ENCODE measurements at places on chromosomes 16 and 17.

GRCh38 chr16:1650131-1650530, 27.9 kb upstream of the JPT2 start:
- no peak for DNase-seq

- DNase-seq: peak; percentile 41
Observed at GRCh38 chr17:6755731-6756184, at the start of gene XAF1. TSS of gene XAF1 (plus strand) at chr17:6756046. CDS start at chr17:6756079, 33 bp downstream.

DNA sequence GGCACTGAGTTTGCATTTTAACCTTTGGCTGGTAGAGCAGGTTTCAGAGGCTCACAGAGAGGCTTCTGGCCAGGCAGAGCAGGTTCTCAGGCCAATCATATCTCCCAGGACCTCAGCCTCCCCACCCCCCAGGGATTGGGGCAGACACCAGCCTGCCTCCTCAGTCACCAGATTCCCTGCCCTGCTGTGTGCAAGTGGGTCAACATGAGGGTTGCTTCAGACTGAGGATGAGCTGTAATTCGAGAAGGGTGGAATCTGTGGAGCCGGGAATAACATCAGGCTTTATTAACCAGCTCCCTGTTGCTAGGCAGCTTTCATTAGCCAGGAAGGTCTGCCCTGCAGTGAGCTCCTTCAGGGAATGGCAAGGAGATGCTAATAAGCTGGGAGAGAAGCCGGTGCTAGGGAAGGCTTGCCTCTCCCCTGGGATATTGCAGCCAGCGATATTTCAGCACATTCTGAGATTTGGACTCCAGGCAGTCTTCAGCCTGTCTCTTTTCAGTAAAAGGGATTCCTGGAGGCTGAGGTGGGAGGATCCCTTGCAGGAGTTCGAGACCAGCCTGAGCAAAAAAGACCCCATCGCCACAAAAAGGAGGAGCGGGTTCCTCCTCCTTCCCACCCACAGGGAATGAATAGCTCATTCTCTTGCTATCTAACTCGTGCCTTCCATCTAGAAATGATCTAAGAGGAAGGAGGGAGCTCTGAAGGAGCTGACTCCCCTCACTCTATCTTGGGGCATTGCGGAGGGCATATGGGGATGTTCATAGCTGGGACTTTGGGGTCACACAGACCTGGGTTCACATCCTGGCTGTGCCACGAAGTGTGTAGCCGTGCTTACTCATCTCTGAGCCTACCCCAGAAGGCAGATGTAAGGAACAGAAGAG, 10.7 kb downstream of the SGSM2 start:
- DNase-seq: no peak

- DNase-seq: no peak
Observed at GRCh38 chr16:69709456-69710084, 16.8 kb downstream of the NQO1 start.

DNA sequence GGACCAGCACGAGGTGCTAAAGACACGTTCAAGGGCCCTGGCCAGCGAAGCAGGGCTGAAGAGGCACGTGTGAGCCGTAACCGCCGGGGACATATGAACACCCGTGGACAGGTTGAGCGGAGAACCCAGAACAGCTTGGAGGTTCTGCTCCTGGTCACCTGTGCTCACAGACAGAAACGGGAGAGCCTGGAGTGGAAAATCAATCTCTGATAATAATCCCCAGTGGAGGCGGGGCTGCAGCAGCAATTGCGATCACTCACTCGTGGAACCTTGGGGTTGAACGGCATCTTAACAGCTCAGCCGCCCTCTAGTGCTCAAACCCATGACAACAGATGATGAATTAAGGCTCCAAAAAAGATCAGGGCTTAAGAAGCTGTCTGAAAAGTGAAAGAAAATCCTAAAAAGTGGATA, 25.6 kb downstream of the WIPI1 start:
- peak; percentile 38 for DNase-seq

DNA sequence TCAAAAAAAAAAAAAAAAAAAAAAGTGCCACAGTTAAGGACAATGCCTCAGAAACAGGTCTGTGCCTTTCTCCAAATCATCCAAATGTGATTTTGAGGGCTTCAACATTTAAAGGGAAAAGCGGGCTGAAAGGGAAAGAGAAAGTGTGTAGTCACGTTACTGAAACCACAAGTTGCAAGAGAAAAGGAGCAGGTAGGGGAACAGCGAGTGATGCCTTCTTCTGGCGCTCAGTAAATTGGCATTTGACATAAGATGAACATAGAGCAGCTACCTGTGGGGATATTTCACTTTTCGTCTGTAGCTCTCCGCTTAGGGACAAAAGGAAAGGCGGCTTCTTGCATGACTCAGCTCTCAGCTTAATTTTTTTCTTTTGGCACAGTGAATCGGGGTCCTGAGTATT, 11.1 kb downstream of the CMTM2 start:
- no peak for DNase-seq

DNA sequence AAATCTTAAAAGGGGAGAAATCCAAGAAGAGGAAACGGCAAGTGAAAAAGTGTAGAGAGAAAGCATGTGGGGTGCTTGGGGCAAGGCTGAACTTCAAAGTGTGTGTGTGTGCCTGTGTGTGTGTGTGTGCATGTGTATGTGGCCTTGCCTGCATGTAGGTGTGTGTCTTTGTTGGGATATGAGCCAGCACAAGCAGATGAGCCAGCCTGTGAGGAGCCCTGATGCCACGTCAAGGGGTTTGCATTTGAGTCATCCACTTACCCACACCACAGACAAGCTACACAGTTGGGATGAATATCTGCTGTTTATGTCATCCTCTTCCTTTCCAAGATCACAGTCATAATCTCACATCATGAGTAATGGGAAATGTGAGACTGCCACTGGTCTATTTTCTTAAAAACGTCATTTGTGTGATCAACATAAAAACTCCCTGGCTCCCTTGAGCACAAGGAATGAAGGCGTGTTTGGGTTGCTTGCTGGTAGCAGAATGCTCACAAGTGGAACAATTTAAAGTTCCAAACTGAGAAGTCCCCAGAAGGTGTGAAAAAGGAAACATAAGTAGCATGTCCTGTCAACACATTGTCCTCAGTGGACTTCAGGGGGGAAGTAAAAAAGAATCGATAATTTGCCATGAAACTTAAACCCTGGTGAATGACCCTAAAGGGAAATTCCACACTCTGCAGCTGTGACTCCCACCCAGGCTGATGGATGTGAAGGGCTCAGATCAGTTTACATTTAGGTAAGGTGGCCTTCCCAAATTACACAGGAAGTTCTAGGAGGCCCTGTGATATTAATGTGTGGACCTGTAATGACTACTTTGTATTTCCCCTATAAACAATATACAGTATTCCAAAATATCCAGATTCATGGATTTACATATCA, 14.7 kb downstream of the KCTD19 start:
- DNase-seq: peak; percentile 95

- no peak for DNase-seq
Observed at GRCh38 chr17:68458260-68459036, 1.2 kb upstream of the WIPI1 start.

DNA sequence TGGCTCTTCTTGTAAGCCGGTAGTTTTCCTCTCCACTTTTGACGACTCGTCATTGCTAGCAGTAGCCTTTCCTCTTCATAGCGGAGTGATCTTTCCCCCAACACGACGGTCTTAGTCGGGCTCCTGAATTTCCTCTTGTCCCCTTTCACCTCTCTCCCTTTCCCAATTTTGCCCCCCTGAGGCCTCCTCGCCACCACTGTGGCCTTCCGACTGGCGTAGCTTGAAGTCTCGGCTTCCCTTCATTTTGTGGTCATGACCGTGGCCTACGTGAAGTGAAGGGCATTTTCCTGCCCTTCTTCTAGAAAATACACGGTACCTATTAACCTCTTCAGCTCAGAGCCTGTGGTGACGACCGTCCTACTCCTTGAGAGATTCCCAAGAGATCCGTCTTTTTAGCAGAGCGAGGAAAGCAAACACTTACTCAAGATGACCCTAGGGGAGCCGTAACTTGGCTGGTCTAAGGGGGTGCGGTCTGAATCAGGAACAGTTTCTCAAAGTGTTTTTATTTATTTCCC, 787 bp downstream of the PRKAR1A start:
- DNase-seq: no peak

GRCh38 chr17:73291260-73291801, 20.5 kb downstream of the CDC42EP4 start:
- no peak for DNase-seq

DNA sequence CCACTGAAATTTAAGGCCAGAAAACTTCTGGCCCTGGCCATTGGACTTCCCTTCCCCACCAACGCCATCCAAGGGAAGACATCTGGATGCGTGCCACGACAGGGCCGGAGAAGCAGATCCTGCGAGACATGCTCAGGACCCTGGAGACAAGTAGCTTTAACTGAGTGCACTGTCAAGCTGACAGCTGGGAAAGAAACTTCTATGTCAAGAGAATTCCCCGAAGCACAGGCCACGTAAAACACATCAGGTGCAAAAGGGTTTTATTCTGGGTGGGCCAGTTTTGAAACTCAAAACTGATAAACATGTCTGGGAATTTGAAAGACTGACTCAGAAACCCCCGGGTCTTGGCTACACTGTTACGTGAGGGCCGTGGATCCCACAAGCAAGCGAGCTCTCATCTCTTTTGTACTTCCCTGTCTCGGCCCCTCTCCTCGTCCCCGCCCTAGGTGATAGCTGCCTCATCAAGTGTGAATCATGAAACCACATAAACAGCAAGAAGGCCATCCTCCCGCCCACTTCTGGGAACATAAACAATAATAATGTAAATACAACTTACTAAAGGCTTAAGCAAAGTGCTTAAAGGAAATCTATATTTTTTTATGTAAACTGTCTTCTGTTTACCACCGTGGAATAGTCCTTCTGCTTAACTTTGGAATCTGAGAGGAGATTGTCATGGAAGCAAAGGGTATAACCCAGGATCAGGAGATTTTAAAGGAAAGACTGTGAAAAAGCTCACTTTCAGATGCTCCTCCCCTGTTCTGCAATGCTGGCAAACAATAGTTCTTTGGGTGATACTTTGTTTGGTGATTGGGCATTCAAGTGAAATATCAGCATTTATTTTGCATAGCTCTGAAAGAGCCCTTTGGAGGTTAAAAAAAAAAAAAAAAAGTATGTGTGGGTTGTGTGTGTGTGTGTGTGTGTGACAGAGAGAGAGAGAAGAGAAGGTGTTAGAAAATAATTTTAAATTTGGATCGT, 406.0 kb upstream of the MAF start:
- DNase-seq: no peak

DNA sequence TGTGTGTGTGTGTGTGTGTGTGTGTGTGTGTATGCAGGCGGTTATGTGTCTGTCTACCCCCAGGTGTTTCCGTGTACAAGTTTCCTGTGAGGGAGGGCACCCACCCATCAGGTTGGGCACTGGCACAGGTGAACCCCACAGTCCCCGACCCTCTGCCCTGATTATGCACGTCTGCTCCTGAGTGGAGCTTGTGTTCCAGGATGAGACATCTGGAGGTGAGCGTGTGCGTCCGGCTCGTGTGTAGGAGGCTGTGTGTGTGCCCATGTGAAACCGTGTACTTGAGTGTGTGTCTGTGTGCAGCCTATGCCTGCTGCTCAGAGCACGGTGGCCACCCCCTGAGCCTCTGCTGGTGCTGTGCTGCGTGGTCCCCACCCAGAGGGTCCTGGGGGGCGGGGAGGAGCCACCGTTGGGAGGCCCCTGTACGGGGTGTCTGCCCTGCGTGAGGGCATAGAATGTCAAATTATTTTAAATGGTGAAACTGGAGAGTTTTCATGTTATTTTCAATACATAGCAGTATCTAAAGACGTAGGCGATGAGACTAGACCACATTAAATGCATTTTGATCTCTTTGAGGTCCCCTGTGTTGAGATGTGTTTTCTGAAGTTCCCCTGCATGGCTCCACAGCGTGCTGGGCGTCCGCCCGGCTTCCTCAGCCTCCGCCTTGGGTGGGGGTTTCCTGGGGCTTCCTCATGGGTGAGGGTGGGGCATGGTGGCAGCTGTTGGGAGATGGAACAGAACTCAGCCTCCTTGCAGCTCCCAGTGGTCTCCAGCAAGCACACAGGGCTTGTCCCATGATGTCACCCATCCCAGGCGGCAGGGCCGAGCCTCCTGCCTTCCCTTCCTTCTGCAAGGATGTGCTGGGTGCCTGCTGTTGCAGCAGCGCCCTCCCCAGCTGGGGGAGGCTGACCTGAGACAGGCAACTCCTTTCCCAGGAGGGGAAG, 43.4 kb downstream of the KCNJ12 start:
- DNase-seq: no peak

GRCh38 chr17:50467855-50468303, 801 bp downstream of the CHAD start:
- no peak for DNase-seq

All from stimulated activated CD4-positive, alpha-beta T cell treated with anti-CD3 and anti-CD28 coated beads, Interleukin-1b, Interleukin-23, amount 100 ng/mL, for 48 hours (primary cell).